ENCODE measurements at places on chromosomes 5 and 9. TPM values are rescaled to one million over a fixed set of nuclear protein-coding genes. Genes with fewer than 3 reads are reported as not detected.

Gene PFN3
- total RNA-seq = not detected

Gene SWI5
- total RNA-seq = 11.7 TPM

Gene FAM200C
- total RNA-seq = 0.47 TPM

Gene LIX1
- total RNA-seq = not detected

DNA sequence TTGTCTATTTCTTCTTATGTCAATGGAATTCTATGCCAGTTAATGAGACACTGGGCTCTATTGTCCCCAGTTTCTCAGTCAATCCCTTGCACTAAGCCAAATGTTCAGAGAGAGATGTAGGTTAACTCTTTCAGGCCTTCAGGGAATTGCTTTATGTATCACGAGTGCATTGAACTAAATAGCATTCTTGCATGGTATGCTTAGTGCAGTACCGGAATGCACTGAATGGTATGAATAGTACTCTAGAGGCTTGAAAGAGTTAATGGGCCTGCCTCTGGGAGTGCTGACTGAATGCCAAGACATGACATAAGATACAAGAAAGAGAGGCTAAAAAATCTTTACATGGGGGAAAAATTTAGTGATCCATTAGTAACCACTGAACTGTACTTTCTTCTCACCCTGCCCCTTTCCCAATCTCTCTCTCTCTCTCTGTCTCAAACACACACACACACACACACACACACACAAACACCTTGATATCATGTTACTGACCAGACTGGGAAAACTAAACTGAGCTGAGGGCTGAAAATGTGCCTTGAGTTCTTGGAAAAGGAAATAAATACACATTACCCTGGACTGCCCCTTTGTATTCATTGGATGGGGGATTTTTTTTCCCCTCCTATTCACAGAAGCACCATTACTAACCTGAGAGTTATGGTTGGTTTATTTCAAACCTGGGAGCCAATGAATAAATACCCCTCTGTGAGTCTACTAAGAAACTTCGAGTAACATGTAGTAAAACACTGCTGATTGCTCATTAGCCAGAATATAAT is 35.4 kb upstream of the TMC1 start:
- no peaks in the 10 kb centered on the region for H3K4me1 ChIP-seq
- no peaks in the 10 kb centered on the region for H3K27me3 ChIP-seq
- no peak for DNase-seq
- no peaks in the 10 kb centered on the region for H3K36me3 ChIP-seq
- no peak overlapping the region for H3K27ac ChIP-seq
- no peak overlapping the region for H3K4me3 ChIP-seq

- H3K27ac ChIP-seq = no peak overlapping the region
- no peaks in the 10 kb centered on the region for H3K27me3 ChIP-seq
- H3K36me3 ChIP-seq = peaks cover 17% of the 10 kb centered on the region
- no peak overlapping the region for H3K4me3 ChIP-seq
Observed at GRCh38 chr5:93941897-93942296, 200.5 kb upstream of the POU5F2 start.

- no peaks in the 10 kb centered on the region for H3K4me1 ChIP-seq
- no peak for DNase-seq
- peaks cover 4% of the 10 kb centered on the region for H3K27me3 ChIP-seq
- no peak overlapping the region for H3K27ac ChIP-seq
- H3K36me3 ChIP-seq = no peaks in the 10 kb centered on the region
Observed at GRCh38 chr5:103428411-103428871, 134.1 kb downstream of the NUDT12 start.

- no peaks in the 10 kb centered on the region for H3K4me1 ChIP-seq
- H3K27ac ChIP-seq = no peak overlapping the region
- no peaks in the 10 kb centered on the region for H3K27me3 ChIP-seq
- no peaks in the 10 kb centered on the region for H3K36me3 ChIP-seq
- H3K4me3 ChIP-seq = no peak overlapping the region
Observed at GRCh38 chr5:72648480-72648879, 141.3 kb upstream of the ZNF366 start.

- DNase-seq = no peak
- no peaks in the 10 kb centered on the region for H3K4me1 ChIP-seq
- no peak overlapping the region for H3K4me3 ChIP-seq
- no peaks in the 10 kb centered on the region for H3K36me3 ChIP-seq
- H3K27me3 ChIP-seq = no peaks in the 10 kb centered on the region
Observed at GRCh38 chr5:166178411-166179080, 2112.9 kb upstream of the WWC1 start.

DNA sequence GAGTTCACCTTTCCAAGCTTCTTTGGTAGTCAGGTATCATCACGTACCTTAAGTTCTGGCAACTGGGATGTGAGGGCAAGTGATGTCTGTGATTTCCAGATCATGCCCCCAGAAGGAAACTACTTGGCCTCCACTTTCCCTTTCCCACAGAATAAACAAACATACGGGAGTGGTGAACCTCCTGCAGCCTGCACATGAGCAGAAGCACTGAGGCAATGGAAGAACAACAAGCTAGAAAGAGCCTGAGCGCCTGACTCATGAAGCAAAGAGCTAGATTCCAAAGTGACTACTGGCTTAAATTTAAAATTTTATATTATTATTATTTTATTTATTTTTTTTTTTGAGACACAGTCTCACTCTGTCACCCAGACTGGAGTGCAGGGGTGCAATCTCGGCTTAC is 35.0 kb downstream of the ARL15 start:
- H3K4me1 ChIP-seq = peaks cover 19% of the 10 kb centered on the region
- H3K4me3 ChIP-seq = no peak overlapping the region
- DNase-seq = no peak
- no peaks in the 10 kb centered on the region for H3K27me3 ChIP-seq

DNA sequence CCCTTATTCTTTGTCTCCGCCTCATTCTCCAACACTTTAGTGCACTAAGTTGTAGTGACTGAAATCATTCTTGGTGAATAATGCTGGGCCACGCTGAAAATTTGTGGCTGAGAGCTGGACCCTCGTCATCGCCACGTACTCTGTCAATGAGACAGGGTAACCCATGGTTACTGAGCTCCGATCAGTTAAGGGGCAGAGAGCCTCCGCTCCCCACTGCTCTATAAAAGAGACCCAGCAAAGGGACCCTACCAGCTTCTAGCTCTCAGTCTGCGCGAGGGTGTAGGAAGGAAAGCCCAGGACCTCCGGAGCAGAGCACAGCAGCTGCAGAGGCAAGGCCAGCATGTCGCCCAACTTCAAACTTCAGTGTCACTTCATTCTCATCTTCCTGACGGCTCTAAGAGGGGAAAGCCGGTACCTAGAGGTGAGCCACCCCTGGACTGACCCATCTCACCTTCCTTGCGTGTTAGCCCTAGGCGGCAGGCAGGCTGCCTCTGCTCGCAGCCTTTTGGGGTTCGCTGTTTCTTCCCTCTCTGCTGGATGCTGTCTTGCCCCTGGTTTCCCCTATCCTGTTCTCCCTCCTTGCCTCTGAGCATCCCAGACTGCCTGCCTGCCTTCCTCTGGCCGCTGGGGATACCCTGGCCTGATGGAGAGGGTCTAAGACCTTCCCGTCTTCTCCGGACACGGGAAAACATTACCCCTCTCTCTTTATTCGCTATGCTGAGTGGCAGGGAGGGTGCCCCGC is at the start of gene CRHBP:
Gene CRHBP, plus strand, starts transcription at position 251 of the 742 bp plus-strand sequence. Its CDS starts 90 bp downstream, at position 341.
- no peaks in the 10 kb centered on the region for H3K36me3 ChIP-seq
- peak within 1 kb of the TSS; percentile 45 for H3K4me3 ChIP-seq
- H3K27me3 ChIP-seq = peaks cover 39% of the 10 kb centered on the region

DNA sequence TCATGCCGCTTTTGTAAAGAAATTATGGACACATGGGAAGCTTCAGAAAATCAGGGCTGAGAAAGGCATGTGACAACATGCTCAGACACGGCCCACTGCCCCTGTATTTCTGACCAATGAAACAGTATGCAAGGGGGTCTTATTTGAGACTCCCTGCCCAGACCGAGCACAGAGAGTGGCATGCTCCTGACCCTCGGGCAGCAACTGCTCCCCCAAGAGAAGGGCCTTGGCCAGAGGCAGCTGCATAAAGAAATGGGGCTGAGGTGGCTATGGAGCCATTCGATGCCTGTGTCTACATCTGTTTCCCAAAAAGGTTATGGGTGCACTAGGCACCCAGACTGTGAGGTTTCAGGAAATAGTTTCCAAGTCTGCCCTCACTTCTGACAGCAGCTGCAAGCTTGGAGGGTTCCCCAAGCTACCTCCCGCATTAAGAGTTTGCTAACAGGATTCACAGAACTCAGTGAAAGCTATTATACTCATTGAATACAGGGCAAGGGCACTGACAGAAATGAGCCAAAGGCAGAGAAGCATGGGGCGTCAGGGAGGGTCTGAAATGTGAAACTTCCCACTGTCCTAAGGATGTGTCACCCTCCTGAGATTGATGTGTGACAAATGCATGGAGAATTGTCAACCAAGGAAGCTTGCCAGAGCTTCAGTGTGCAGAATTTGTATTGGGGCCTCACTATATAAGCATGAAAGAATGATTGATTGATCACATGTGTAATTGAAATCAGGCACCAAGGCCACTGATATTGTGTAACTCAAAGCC is 94.3 kb downstream of the DAP start:
- H3K36me3 ChIP-seq = no peaks in the 10 kb centered on the region
- no peak overlapping the region for H3K4me3 ChIP-seq
- no peaks in the 10 kb centered on the region for H3K27me3 ChIP-seq
- no peak for DNase-seq
- no peak overlapping the region for H3K27ac ChIP-seq
- H3K4me1 ChIP-seq = no peaks in the 10 kb centered on the region

Measured in naive thymus-derived CD8-positive, alpha-beta T cell (primary cell).